ENCODE measurements at places on chromosomes 16 and 17. TPM values are rescaled to one million over a fixed set of nuclear protein-coding genes. Genes with fewer than 3 reads are reported as not detected.

DNA sequence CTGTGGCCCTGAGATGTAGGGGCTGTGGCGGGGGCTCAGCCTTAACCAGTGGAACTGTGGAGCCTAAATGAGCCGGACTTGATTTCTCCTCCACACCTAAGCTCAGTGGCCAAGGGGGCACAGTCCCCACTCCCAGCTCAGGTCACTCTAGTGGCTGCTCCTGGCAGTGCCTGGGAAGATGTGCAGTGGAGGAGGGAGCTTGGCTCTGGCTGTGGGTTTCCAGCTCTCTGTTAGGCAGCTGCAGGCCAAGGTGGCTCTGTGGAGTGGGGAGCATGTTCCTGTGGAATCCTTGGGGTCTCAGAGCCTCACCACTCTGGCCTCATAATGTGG, 76.3 kb downstream of the AMFR start:
- DNase-seq, result no peak

DNA sequence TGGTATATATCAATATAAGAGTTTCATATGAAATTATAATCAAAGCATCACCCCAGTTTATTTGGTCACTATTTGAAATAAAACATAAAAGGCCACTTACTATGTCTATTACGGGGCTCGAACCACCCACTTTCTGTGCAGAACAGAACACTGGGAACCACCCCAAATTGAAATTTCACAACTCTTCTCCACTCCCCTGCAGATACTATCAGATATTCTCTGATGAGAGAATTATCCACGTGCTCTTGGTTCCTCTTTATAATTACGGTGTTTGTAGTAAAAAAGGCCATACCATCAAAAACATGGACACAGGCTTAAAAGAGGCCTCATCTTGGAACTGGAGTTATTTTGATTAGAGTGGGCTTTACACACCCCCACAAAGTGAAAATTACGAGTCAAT, 82.8 kb downstream of the WDR59 start:
- no peak for DNase-seq

DNA sequence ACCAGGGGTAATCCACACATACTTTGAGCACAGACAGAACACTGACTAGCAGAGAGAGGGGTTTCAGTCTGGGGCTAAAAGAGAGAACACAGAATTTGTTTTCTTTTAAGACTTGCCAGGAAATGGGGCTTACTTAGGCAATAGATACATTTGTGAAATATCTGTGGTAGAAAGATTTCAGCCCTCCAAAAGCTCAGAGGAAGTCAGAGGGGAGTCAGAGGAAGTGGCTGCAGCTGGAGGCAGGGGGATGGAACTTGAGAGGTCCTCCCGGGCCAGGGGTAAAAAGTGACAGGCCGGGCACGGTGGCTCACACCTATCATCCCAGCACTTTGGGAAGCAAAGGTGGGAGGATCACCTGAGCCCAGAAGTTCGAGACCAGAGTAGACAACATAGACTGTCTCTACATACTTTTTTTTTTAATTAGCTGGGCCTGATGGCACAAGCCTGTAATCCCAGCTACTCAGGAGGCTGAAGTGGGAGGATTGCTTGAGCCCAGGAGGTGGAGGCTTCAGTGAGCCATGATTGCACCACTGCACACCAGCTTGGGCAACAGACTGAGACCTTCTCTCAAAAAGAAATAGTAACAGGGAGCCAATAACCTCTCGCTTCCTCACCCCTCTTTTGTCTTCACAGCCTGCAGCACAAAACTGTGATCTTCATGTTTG, 49.9 kb downstream of the NLRC5 start:
- no peak for DNase-seq

- DNase-seq, result no peak
These were observed 11.1 kb downstream of the G6PC3 start for GRCh38 chr17:44081681-44082080.

DNA sequence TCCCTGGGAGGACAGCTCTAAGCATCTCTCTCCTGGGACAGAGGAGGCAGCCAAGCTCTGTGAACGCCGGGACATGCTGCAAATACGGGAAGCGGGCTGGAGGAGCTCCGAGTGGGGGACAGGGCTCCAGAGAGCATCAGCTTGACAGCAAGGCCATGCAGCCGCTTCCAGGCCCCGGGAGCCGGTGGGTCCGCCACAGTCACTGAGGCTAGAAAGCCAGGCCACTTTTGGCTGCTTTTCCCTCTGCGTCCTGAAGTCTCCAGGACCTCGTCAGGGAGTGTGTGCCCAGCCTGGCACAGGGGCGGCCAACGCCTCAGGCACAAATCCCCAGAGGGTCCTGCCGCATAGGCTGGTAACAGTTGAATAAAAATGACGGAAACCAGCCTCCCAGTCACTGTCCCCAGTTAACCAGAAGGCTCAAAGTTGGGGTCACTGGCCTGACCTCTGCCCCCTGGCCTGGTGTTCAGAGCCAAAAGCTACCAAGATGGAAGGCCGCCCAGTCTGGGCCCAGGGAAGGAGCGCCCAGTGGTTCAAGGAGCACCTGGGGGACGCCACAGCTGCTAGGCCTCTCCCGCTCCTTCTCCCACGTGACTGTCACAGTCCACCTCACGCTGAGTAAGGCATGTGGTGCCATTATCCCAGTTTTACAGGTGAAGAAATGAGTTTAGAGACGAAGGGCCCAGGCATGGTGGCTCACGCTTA, 3.2 kb upstream of the TRIM65 start:
- no peak for DNase-seq

GRCh38 chr17:66348584-66349165, 46.3 kb downstream of the PRKCA start:
- DNase-seq, result peak; percentile 84

- peak; percentile 9 for DNase-seq
These were observed 138.2 kb downstream of the CYLD start for GRCh38 chr16:50879873-50880695.

DNA sequence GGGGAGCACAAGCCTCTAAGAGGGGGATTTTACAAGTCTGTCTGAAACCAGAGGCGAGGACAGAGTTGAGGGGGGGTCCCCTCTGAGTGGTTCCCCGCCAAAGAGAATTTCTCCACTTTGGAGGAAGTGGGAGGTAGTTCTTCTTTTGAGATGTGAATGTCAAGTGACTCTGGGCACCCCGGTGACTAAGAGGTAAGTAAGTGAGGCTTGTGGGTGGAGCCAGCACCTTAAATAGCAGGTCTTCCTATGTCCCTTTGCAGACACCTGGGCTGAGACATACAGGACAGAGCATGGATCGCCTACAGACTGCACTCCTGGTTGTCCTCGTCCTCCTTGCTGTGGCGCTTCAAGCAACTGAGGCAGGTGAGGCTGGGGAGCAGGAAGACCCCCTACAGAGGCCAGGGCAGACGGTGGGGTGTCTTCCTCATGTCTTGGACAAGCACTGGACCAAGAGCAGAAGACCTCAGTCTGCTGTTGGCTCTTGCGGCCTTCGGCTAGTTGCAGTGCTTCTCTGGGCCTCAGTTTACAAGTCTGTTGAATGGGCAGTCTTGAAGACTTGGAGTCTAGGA, at the start of gene CCL22:
Gene CCL22, plus strand, starts transcription at position 257 of the 569 bp plus-strand sequence. Its CDS starts 34 bp downstream, at position 291.
- no peak for DNase-seq

- DNase-seq, result peak; percentile 54
These were observed 44.1 kb downstream of the CYB5D2 start for GRCh38 chr17:4187076-4187475.

DNA sequence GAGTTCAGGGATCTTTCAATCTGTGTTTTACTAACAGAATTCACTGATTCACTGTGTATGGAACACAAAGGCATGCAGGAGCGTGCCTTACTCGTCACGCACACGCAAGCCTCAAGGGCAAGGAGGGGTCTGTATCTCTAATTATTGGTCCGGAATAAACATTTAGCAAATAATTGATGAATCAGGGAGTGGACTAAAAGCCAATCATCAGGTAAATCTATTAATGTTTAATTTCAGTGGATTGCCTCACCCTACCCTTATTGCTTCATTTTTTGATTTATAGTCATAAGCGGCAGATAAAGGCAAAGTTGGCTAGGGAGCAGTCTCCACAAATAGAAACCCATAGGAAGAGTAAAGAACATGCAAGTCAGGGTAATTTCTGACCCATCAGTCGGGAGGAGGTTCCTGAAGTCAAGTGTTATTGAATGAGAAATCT, 7.4 kb upstream of the HSD17B2 start:
- DNase-seq, result no peak

DNA sequence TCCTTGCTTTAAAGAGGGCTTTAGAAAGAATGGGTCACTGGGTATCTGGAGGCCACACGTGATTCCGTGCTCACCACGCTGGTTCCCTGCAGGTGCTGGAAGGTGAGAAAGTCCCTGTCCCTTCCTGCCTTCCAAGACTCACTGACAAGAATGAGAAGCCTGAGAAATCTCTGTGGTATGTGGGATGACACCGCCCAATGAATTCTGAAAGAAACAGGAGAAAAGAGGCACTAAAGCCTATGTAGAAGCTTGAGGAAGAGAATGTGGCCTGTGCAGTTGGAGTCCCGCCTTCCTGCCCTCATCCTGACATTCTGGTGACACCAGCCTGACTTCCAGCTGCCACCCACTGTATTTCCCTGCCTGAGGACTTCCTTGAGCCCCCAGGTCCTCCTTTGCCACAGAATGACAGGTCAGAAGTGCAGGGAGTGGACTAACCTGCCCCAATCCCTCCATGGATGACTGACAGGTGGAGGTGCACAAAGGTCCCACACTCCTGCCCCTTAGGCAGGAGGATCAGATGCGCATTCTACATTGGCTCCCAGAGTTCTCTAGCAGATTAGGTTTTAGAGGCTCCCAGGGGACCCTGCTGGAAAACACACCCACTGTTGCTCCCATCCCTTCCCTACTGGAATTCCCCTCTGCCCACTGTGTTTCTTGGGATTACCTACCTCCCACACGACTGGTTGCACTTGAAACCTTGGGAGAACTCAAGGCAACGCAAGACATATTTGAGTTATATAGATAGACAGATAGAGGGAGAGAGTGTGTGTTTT, 38.6 kb upstream of the TENT4B start:
- DNase-seq, result no peak

DNA sequence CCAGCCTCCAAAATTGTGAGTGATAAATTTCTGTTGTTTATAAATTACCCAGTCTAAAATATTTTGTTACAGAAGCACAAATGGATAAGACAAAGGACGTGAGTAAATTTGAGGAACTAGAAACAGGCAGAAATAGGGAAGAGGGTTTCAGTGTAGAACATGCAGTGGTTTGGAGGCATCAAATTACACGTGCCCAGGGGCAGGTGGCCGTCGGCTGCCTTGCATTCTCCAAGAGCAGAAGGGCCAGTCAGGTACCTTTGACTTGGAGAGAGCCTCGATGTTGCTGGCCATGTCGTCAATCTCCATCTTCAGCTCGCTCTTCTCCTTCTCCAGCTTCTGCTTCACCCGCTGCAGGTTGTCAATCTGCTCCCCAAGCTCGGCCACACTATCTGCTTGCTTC, 54.3 kb downstream of the MYH13 start:
- no peak for DNase-seq

DNA sequence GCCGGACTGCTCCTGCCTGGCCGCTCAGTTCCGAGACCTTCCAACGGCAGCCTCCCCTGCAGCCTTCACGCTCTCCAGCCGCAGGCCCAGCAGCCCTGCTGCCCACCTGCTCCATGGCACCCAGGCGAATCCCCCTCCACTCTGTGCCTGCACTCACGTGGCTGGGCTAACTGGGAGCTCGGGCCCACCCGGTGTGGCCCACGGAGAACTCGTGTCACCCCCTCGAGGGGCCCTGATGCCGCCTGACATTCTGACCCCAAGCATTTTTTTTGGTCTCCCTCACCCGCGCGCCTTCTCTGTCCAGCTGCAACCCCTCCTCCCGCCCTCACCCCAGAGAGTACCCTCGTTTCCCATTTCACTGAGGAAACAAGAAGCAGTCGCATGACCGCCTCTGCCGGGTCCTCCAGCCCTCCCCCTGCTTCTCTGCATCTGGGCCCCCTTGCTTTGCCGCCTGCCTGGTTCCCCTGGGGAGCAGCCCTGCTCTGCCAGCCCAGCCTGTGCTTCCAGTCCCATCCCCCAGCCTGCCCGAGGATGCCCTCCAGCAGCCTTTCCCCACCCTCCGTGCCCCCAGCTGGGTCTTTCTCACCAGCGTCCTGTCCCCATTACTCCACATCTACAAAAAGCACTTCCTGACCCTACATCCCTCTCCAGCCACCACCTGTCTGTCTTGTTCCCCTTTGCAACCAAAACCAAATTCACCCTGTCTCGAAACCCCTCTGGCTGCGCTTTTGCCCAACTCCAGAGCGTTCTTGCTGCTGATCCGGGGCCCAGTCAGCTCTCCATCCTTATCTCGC, 146.4 kb upstream of the CHMP6 start:
- DNase-seq, result no peak

DNA sequence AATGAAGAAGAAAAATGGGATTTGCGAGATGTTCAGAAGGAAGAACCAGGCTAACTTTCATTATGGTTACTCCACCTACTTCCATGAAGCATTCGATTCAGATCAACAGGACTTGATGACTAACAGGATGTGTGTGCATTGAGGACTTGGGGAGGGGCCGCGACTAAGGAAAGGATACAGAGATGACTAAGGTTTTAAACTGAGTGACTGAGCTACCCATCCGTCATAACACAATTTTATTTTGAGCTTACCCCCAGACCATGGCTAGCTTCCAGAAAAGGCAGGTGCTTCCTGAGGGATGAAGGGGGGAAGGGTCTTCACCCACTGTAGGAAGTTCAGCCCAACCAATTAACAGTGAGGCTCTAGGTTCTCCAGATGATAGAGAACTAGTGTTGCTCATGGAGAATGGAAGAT, 2.5 kb upstream of the CDYL2 start:
- DNase-seq, result peak; percentile 4

GRCh38 chr16:26802440-26802839, 264.3 kb upstream of the C16orf82 start:
- DNase-seq, result no peak

DNA sequence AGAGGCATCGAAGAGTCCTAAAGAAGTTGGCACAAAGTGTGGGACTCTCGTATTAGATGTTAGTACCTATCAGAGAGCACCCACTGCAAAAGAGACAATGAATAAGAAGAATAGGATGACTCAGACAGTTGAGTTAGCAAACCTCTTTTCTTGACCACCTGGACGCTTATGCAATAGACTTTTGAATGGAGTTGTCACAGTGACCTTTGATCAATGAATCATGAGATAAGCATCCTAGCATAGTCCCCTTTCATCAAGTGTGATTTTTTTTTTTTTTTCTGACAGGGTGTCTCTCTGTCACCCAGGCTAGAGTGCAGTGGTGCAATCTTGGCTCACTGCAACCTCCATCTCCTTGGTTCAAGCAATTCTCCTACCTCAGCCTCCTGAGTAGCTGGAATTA, 1417.9 kb upstream of the GOT2 start:
- DNase-seq, result no peak

C17orf75 gene
- total RNA-seq, result 26.9 TPM

TLK2 gene
- total RNA-seq, result 54.7 TPM

NOXO1 gene
- 1.2 TPM for total RNA-seq

GNAO1 gene
- total RNA-seq, result not detected

MED31 gene
- 27.9 TPM for total RNA-seq
